ENCODE measurements at places on chromosomes 6 and 20.

- no peak for DNase-seq
Observed at GRCh38 chr6:21180800-21181337, 412.7 kb upstream of the SOX4 start.

DNA sequence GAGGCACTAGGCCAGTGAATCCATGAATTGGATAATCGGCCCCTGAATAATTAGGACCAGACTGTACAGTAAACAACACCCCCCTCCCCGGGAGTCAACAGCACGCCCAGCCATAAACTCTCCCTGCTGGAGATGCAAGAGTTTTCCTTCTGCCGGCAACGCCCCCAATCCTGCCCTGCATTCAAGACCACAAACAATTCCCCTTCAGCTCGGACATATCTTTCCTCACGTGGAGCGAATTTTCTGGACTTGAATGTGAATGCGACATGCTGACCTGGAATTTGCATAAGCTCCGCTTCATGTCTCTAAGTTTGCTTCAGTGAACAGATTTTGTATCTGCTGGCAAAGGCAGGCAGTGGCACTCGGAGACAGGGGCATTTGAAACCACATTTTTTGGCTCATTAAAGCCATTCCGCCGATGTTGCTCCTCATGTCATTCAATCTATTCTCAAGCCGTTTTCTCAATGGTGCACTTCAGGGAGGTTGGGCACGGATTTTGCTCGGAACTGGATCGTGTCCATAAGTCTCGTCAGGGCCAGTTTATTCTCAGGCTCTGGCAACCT, 38.0 kb upstream of the GMPR start:
- DNase-seq: no peak

DNA sequence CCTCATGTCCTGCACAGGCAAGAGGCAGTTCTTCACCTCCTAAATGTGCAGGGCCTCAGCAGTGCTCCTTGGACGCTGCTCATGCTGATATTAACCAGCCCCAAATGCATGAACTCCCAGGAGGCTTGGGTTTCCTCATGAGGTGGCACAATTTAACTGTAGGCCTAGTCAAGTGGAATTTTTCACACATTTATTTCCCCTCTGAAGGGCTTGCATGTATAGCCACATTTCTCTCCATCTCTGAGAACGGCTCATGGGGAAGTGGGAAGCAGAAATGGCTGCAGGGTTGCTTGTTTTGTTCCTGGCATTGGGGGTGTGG, 72.8 kb upstream of the PAX1 start:
- no peak for DNase-seq

DNA sequence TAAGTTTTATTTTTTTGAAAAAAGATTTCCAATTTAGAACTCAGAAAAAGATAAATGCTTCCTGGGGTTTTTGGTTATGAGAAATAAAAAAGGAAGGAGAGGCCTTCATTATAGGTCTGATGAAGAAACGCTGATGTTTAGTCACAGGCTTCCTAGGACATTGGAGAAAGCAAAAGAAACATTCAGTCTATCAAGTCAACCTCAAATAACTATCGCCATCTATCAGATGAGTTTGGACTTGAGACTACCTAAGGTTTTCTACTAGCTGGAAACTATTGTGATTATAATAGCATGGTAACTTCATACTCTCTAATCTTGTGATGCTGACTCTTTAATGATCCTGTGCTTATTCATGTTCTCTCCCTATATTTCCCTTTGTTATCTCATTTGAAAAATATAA, 171.3 kb downstream of the TPBG start:
- no peak for DNase-seq

DNA sequence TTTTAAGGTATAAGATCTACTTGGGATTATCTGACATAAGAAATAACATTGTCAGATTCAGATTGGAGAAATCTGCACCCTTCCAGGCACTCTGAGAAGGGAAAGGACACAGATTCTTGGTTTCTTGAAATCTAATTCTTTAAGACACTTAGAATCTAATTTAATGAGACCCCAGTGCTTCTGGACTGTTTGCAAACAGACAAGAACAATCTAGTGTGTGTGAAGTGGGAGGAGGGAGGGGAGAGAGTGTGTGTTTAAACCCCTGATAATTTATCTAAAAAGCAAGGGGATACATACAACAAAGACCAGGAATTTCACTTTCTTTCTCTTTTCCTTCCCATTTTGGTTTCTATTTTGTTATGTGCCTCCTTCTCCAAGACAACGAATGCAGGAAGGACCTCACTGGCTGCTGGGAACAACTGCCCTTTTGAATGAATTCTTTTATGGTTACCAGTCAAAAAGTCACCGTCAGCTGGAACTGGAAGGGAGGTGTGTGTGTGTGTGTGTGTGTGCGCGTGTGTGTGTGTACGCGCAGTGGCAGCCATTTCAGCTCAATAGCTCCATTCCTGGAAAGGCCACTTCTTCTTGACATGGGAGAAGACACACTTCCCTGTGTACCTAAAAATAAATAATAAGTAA, 129.4 kb downstream of the BCAS1 start:
- no peak for DNase-seq

- no peak for DNase-seq
Observed at GRCh38 chr6:16651871-16652270, 109.4 kb downstream of the ATXN1 start.

- DNase-seq: no peak
Observed at GRCh38 chr6:1987640-1988039, 257.8 kb downstream of the GMDS start.

GRCh38 chr6:148461986-148462577, 119.4 kb downstream of the SASH1 start:
- no peak for DNase-seq

- no peak for DNase-seq
Observed at GRCh38 chr6:107330168-107330567, 129.2 kb downstream of the PDSS2 start.

- DNase-seq: no peak
Observed at GRCh38 chr6:142874676-142875075, 70.3 kb downstream of the HIVEP2 start.

DNA sequence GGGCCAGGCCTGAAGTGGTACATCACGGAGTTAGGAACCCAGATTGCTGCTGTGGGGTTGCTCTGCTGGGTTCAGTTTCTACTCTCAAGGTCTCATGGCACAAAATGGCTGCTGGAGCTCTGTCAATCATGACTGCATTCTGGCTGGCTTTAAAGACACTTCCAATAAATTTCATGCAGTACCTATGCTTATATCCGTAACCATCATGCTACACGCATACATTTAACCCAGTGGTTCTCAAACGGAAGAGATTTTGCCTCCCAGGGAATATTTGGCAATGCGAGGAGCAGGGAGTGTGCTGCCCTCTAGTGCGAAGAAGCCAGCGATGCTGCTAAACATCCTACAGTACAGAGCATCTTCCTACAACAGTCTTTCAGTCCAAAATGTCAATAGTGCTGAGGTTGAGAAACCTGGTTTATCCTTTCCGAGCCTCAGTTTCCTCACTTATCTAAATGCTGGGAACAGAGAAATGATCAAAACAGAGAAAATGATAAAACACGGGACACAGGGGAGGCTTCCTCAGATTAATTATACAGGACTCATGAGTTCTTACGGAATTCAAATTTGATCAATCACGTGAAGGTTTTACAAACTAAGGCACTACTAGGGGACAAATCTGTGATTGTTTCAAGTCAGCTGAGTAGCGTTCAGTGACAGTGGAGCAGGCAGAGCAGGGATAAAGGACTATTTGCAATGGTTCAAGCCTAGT, 9.6 kb upstream of the SLC2A10 start:
- DNase-seq: no peak

- DNase-seq: no peak
Observed at GRCh38 chr20:9331707-9332435, 182.5 kb upstream of the LAMP5 start.

GRCh38 chr6:75489025-75489424, 4.6 kb downstream of the FILIP1 start:
- DNase-seq: no peak

DNA sequence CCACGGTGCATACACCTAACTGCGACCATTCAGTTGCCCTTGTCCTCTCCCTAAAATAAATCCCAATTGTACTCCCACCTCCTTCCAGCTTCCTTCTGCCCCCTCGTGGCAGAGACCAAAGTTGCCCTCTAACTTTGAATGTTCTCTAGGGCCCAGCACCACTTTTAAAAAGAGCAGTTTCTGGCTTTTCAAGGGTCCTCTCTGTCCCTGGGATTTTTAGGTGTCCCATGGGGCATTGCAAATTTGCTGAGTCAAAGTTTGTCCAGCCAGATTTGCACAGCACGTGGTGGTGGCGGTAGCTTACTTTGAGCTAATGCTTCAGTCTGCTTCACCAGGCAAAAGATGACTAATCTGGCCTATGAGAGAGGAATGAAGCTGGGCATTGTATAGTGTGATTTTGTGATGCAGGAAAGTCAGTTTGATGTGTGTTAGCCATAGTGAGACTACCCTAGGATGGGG, 100.2 kb downstream of the PERP start:
- no peak for DNase-seq

DNA sequence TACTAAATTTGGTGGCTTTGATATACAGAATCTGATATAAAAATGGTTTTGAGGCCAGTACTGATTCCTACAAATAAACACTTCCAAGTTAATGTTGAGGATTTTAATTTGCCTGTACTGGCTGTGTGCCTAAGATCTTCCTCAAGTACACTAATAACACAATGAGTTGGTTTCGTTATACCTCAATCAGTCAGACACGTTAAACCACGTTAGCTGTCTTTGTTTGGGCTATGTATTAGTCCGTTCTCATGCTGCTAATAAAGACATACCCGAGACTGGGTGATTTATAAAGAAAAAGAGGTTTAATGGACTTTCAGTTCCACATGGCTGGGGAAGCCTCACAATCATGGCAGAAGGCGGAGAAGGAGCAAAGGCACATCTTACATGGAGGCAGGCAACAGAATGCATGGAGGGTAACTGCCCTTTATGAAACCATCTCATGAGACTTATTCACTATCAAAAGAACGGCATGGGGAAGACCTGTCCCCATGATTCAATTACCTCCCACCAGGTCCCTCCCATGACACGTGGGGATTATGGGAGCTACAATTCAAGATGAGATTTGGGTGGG, 46.2 kb downstream of the NT5E start:
- DNase-seq: no peak

DNA sequence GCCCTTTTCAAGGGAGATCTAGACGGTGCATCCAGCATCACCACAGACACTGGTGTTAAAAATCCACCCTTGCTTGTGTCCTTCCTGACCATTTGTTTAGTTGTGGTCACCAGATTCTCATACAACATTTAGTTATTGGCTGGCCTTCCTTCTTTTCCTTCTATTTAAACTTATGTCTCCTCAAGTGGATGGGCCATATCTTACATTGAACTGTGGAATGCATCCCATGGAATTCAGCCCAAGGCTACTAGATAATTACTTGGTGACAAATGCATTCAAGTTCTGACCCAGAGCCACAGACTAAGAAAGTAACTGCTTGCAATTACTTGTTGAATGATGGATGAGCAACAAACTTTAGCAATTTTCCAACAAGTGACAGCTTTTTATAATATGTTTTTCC, 198.9 kb upstream of the SSTR4 start:
- no peak for DNase-seq

DNA sequence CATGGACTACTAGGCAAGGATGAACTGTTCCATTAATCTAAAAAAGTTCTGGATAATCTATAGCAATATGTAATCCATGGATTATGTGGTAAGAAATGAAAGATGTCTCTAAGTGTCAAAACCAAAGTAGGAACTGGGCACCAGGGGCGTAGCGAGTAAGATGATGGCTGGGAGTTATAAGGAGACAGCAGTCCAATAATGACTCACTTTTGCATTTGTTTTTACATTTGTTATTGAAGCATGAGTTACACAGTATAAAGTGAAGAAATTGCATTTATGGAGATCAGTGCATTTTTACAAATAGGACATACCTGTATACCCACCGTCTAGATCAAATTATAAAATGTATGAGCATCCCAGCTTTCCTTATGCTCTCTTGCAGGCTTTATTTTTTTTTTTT, 878.5 kb upstream of the MAP3K7 start:
- no peak for DNase-seq

DNA sequence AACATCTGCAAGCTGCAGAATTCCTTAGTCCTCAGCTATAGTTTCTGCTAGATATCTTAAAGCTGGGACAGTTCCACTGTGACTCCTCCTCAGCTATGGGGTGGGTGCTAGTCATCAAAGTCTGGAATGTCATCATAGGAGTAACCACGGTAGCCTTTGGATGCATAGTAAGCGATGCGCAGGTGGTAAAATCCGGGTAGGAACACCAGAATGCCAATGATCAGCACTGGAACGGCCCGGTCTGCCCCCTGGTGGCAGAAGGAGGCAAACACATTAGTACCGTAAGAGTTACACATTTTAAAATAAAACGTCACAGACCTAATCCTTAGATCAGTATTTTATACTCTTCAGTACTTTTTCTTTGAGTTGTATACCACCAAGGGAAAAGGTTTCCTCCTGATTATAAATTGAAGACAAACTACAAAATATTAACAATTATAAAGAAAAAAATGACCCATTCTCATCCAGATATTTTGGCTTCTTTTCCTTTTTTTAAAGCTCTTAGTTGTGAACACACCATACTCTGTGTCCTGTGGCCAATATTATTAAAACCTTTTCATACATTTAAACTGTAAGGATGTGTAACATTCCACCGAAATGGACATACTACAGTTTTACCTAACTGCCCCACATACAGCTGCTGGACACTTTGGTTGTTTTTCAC, 18.9 kb downstream of the PCNA start:
- DNase-seq: peak; percentile 63

DNA sequence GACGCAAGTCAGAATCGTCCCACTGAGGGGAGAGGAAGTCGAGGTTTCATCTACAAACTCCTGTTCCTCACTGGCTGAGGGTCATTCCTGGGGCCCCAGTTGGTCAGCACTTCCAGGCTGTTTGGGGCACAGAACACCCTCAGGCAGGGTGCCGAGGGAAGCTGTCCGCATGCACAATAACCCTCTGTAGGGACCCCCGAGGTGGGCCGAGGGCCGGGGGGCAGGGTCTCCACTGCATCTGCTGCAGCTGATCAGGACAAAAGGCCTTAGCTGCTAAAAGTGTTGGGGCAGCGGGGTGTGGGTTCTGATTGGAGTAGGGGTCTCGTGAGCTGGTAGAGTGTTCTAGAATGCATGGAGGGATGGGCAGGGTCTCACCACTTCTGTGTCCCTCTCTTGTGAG, 125.1 kb downstream of the TOX2 start:
- no peak for DNase-seq

GRCh38 chr6:52186480-52186879, 305 bp downstream of the IL17A start:
- DNase-seq: no peak

DNA sequence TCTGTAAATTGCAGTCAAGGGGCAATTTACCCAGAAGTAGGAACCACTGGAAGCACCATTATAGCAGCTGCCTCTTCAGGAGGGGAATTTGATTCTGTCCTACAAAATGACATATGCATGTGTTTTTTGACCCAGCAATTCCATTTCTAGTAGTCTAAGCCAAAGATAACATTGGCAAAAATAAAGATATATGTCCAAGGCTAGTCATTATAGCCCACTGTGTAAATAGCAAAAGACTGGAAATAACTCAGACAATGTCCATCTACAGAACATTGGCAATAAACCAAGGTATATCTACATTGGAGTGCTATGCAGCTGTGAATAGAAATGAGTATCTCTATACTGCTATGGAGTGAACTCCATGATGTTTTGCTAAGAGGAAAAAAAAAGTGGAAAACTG, 12.5 kb upstream of the PANK2 start:
- no peak for DNase-seq

All from progenitor cell of endocrine pancreas (in vitro differentiated cells).